ENCODE measurements at places on chromosomes 3 and 15.
A peak's percentile ranks its signal among the peaks of the same experiment; 100 is the strongest.

- no peak for DNase-seq
These were observed 7.5 kb downstream of the CFAP100 start for GRCh38 chr3:126402178-126402577.

- DNase-seq: no peak
These were observed 486.8 kb upstream of the ALCAM start for GRCh38 chr3:104879919-104880318.

GRCh38 chr3:141336672-141337522 is 31.4 kb upstream of the ZBTB38 start:
- DNase-seq: no peak

- peak; percentile 23 for DNase-seq
These were observed 9.1 kb upstream of the AVEN start for GRCh38 chr15:34047893-34048775.

DNA sequence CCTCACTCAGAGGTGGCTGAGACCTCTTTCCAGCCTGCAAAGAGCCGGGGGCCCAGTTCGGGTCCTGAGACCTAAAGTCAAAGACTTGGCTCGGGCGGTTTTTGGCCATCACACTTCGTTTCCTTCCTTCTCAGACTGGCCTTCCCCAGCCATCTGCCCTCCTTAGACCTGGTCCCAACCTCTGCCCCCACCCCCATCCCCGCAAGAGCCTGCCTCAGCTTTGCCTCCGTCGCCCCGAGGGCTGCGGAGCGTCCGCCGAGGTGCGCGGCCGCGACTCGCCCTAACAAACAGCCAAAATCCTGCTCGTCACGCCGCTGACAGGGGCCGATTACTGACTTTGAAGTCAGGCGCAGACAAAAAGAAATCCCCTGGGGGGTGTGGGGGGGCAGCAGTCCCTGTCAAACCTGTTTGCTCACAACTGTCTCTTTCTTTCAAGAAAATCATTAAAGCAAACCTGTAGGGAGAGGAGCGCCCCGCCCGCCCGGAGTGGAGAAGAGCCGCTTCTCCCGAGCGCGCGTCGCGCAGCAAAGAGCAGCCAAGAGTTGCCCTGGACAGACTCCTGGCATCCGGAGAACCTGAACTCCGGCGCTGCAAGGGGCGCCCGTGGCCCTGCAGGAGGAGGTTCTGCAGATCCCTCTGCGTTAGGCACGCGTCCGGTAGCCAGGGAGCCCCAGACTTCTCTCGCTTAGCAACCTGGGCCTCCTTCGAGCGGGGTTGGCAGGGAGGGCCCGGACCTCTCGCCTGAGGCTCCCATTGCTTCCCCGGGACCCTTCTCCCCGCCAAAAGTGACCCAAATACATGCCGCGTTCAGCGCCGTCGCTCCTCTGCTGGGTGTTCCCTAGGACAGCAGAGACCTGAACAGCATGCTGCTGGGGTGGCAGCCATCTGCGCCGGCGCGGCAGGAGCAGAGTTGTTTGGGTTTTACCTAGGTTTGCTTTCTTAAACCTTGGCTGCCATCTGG is 4.5 kb downstream of the SOX14 start:
- no peak for DNase-seq

DNA sequence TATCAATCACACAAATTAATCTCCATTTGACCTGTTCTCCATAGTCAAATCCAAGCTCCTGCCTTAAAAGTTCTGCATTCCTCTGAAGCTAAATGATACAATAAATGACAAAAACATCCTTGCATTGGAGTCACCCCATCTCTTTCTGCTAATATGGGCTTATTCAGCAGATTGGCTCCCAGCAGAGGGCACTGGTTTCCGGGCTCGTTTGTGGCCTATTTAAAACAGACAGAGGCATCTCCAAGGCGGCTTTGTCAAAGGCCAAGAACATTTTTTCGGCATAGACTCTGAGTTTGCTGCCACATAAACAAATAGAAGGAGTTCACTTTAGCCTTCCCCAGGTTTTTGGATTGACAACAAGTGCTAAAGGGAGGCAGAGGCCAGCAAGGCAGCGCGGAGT is 204.4 kb upstream of the RASGRP1 start:
- DNase-seq: no peak

DNA sequence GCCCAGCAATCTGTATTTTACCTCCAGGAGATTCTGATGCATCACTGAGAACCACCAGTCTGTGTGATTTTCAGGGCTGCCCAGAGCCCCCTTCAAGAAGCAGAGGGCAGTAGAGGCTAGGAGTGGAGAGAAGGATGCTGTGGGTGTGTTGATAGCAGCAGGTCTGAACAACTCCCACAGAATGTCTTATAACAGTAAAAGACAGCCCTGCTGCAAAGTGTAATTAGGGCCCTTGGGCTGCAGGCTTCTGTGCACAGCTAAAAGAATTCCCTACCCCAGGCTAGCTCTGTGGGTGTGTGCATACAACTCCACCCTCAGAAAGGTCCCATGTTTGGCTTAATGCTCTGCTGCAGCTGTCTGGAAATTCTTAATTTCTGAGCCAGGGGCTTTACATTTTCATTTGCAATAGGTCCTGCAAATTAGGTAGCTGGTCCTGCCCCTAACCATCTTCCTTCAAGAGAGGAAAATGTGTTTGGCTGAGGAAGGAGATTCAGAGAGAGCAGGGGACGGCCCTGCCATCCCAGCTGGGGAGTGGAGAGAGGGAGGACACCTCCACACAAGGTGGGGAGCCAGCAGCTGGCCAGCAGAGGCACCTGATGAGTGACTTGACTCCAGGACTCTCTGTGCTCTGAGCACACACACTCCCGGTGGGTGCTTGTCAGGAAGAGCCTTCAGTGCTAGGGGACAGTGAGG is 43.2 kb upstream of the RAB6B start:
- DNase-seq: no peak

GRCh38 chr15:41437448-41437847 is 20.6 kb downstream of the RTF1 start:
- DNase-seq: no peak

Data from heart left ventricle (tissue), 16 donors.